Bronchial smooth muscle cell (primary cell): ENCODE measurements at places on chromosomes 5 and 9. TPM values are rescaled to one million over a fixed set of nuclear protein-coding genes. Genes with fewer than 3 reads are reported as not detected.

The SVEP1 gene
- total RNA-seq = 28.2 and 62.5 TPM in 2 replicates

The G3BP1 gene
- total RNA-seq = 89.2 and 113 TPM in 2 replicates

The NSG2 gene
- not detected in 2 replicates for total RNA-seq

The PTGER4 gene
- 5.0 and 5.2 TPM in 2 replicates for total RNA-seq

The OMD gene
- total RNA-seq = 0.95 and 1.1 TPM in 2 replicates

The NEUROG1 gene
- not detected in 2 replicates for total RNA-seq

The AFAP1L1 gene
- total RNA-seq = 1.3 and 1.9 TPM in 2 replicates

The RNF208 gene
- total RNA-seq = 0.09 and 0.16 TPM in 2 replicates
